NCI-H2171 treated with DMSO at 0.1 percent for 48 hours (cell line): ENCODE measurements at places on chromosomes 13 and 19.

- DNase-seq: no peak
Measured at GRCh38 chr19:31353833-31354232, 4.6 kb upstream of the TSHZ3 start.

DNA sequence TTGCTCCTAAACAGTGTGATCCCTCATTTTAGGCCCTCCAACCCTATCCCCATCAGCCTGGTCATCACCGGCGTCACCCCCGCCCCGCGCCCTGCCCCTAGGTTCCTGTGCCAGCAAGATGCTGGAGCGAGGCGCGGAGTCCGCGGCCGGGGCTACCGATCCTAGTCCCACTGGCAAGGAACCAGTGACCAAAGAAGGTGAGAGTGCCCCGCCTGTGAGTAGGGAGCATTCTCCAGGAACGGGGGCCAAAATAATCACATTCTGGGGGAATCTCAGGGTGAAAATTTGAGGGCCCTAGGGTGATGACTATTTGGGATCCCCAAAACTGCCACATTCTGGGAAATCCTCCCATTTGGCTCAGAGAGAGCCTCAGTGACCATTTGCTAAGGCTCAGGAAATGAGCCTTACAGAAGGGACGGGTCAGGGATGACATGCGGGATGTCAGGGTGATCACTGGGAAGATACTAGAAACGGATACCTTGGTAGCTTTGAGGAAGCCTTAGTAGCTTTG is 1.4 kb downstream of the ZNF575 start:
- DNase-seq: no peak

- no peak for DNase-seq
Measured at GRCh38 chr13:51033421-51034185, 77.5 kb downstream of the C13orf42 start.

GRCh38 chr13:31038834-31039552 is 106.5 kb downstream of the TEX26 start:
- no peak for DNase-seq

DNA sequence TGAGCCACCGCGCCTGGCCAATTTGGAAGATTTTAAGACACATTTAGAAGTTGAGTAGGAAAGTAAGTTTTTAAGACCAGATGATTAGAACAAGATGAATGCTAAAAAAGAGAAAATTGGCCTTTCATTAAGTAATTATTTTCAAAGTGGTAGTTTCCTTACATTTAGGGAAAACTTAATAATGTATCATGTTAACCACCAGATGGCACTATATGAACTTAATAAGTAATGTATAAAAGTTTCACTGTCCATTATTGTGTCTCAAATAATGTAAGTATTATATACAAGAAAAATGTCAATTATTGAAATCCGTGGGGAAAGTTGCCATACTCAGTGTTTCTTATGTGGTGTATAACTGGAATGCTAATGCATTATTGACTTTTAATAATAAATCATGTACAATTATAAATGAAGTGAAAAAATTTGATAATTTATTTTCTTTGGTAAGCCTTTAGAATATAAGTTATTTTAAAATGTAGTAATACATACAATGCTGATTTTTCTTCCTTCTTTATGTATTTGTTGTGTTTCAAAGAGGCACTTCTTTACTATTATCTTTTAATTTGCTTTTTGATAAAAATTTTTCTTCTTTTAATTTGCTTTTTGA is 29.2 kb downstream of the COG6 start:
- DNase-seq: peak; percentile 31

DNA sequence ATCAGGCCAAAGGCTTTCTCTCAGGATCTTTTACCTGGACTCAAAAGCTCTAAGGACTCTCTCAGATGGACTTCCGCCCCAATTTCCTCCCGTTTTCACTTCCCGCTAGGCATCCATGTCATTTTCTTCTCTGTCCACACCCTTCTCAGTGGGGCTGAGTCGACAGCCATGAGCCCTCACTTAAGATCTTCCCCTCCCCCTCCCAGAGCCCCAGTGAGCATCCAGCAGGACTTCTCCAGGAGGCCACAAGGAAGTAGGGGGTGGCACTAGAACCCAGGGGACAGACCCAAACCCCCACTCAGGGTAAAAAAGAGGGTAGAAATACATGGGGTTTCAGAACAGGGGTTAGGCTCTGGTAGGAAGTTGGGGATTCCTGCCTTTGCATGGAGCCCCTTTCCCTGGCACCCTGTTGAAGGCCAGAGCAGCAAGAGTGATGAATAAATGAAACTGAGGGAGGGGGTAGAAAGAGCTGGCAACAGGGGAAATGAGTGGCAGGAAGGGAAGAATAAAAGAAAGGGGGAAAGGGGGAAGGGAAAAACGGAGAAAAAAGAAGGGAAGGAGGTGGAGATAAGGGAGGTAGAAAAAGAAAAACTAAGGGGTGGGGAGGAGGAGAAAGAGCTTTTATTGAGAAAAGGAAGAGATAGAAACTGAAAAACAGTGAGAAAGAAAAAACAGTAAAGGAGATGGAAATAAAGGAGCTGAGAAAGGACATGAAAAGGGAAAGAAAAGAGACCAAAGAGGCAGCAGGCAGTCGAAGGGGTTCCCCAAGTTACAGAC is 42.3 kb downstream of the DEDD2 start:
- no peak for DNase-seq

DNA sequence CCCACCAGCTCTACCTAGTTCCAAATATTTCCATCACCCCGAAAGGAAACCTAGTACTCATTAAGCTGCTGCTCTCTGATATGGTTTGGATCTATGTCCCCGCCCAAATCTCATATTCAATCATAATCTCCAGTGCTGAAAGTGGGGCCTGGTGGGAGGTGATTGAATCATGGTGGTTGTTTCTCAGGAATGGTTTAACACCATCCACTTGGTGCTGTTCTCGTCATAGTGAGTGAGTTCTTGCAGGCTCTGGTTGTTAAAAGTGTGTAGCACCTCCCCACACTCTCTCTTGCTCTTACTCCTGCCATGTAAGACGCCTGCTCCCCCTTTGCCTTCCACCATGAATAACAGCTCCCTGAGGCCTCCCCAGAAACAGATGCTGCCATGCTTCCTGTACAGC is 43.4 kb upstream of the MED4 start:
- DNase-seq: no peak

GRCh38 chr19:32407004-32407992 is 1.7 kb downstream of the DPY19L3 start:
- DNase-seq: no peak

GRCh38 chr13:59480396-59481259 is 683.1 kb downstream of the DIAPH3 start:
- DNase-seq: no peak

DNA sequence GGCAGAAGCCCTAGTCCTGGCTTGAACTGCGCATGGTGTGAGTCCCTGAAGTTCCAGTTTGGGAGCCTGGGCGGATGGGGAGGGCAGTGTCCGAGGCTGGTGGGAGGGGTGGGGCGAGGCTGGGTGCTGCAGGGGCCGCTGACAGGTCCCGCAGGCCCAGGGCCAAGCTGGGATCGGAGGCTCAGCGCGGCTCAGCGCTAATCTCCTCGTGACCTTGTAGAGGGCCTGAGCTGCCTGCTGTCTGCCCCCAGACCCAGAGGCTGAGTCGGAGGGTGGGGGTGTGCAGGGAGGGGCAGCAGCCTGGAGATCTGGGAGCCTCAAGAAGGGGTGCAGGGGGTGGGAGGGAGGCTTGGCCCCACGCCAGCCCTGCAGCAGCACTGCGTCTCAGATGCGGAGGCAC is 3.0 kb downstream of the ATP1A3 start:
- no peak for DNase-seq
